CD4-positive, alpha-beta T cell treated with Interleukin-6 for 4 hours (primary cell): ENCODE measurements at places on chromosomes 16 and 17.
A peak's percentile ranks its signal among the peaks of the same experiment; 100 is the strongest.

- no peak for DNase-seq
Observed at GRCh38 chr16:50460538-50461399, 87.4 kb upstream of the NKD1 start.

GRCh38 chr16:10921536-10922327 is 20.5 kb downstream of the DEXI start:
- DNase-seq = no peak

DNA sequence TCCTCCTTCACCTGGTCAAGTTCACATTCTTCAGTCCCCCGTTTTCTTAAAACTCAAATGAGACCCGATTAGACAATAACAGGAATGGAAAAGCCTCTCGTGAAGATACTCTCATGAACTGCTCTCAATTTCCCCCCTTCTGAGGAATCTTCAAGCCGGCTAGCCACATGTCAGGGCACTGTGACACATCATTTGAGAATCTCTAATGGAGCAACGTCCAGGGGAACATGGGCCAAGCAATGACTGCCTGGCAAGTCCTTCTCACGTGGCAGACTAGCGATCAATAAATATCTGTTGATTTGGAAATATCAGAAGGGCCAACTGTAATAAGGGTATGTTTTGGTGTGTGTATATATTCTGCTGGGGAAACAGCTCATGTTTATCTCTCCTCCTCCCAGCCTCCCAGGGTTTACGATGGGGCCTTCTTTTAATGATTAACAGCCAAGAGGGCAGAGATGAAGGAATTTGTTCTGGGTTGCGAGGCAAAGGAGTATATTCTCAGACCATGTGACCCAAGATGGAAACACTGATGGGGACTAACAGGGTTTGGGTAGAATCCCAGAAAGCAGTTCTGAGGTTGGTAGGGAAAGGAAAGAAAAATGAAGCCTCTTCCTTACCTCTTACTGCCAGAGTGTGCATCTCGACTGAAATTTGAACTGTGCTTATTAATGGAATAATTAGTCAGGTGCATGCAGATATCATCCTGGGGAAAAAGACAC is 21.4 kb downstream of the TTLL6 start:
- no peak for DNase-seq

- DNase-seq = peak; percentile 51
Observed at GRCh38 chr17:45307290-45308015, 9.4 kb downstream of the MAP3K14 start.

DNA sequence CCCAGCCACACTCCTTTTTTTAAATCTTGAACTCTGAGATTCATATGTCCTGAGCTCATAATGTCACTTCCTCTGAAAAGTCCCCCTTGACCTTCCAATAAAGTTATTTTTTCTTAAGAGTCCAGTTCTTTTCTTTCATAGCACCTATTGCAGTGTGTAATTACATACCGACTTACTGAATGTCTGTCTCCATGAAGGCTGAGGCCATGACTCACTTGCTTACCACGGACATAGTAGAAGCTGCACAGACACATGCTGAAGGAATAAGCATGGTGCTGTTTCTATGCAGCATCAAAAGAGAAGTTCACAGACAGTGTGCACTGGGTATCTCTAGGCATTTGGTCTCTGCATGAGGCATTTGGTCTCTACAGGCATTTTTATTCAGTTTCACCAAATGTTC is 77.2 kb downstream of the C17orf67 start:
- DNase-seq = peak; percentile 23

GRCh38 chr17:19322129-19322505 is 40.4 kb downstream of the B9D1 start:
- DNase-seq = no peak

- no peak for DNase-seq
Observed at GRCh38 chr16:28538733-28539596, at the start of gene NUPR1. Gene NUPR1, minus strand, starts transcription at chr16:28538974. Its CDS starts 67 bp downstream, at chr16:28538907.

GRCh38 chr16:30011714-30012504 is 1.1 kb upstream of the DOC2A start:
- no peak for DNase-seq

GRCh38 chr17:8338753-8339140 is 893 bp upstream of the ODF4 start:
- no peak for DNase-seq

- DNase-seq = no peak
Observed at GRCh38 chr17:41824086-41824485, 11.3 kb downstream of the FKBP10 start.

DNA sequence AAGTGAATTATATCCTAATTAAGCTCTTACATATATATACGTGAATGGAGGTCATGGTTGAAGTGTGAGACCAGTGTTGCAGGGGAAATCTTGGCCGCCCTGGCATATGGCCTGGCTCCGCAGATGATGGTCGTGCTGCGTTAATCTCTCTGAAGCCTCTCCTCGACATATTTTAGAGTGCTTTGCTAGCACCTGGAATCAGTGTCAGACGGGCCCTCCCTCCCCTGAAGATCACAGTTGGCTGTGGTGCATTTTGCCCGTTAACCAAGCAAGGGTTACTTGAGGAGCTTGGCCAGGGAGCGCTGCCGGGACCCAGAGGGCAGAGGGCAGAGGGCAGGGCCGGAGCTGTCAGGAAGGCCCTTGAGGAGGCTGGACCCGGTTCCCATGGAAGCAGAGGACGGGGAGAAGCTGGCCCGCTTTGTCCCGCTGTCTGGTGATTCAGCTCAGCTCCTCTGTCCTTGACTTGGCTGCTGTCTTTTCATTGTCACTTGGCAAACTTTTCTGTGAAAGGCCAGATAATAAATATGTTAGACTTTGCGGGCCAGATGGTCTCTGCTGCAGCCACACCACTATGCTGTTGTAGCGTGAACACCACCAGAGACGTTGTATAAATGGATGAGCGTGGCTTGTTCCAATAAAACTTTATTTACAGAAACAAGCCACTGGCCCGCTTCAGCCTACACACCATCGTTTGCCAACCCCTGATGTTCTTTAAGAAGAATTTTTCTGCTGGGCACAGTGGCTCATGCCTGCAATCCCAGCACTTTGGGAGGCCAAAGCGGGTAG is 32.3 kb downstream of the CIBAR2 start:
- DNase-seq = no peak

DNA sequence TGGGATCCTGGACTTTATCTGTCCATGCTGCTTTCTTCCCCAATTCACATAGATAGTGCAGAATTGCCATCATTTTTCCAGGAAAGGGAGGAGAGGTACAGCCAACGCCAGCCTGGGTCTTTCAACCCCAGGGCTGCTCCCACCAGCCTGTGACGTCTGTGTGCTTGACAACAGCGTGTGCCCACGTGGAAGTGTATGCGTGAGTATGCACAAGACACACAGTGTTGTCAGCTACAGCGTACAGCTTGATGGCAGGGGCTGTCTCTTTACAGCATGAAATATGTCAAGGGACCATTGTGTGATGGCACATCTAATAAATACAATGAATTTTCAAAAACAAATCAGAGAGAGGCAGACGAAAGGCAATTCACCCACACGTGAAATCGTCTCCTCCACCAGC is 62.3 kb downstream of the GSG1L start:
- DNase-seq = no peak

GRCh38 chr17:83148317-83149028 is 69.1 kb downstream of the METRNL start:
- no peak for DNase-seq

- DNase-seq = no peak
Observed at GRCh38 chr17:47843391-47843730, 2.3 kb upstream of the SCRN2 start.

DNA sequence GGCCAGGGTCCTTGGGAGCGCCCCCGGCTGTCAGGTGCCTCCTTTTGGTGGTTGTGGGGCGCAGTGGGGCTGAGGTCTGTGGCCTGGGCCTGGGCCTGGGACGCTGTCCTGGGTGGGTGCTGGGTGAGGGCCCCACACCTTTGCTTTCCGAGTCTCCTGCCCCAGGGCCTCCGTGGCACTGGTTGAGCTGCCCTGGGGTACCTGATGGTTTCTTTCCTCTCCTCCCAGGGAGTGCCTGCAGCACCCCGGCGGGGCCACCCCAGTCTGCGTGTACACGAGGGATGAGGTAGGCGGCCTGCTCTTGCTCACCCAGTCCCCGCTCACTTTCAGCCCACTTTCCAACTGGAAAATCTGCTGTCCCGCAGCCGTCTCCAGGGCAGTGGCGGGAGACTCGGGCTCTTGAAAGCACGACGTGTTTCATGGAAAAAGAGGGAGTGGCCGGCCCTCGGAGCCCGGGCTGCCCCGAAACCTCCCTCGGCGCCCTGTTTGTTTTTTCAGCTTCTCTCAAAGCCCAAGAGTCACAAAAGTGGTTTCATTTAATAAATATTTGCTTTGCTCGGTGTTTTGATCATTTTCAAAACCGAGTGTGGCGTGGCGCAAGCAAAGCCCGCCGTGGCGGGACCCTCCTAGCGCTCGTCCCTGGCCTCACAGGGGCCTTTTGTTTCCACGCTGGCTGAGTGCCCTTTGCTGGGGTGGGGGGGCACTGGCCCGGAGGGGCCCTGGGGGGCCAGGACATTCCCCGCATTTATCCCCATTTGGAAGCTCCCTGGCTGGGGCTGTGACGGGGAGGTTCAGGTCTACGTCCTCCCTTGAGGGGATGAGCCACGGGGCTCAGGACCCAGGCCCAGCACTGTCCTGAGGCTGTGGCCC is 17.4 kb downstream of the ASPSCR1 start:
- no peak for DNase-seq

DNA sequence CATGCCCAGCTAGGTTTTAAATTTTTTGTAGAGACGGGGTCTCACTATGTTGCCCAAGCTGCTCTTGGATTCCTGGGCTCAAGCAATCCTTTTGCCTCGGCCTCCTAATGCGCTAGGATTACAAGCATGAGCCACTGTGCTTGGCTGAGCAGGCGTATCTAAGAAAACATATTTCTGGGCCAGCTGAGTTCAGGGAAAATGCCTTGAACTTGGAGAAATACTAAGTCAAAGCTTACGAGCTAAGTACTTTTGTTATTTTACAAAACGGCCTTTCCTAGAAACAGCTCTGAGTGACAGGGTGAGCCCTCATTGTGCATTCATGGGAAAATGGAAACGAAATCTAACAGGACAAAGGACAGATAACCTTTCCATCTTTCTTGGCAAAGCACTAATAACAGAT is 24.7 kb downstream of the DNAI2 start:
- DNase-seq = no peak

DNA sequence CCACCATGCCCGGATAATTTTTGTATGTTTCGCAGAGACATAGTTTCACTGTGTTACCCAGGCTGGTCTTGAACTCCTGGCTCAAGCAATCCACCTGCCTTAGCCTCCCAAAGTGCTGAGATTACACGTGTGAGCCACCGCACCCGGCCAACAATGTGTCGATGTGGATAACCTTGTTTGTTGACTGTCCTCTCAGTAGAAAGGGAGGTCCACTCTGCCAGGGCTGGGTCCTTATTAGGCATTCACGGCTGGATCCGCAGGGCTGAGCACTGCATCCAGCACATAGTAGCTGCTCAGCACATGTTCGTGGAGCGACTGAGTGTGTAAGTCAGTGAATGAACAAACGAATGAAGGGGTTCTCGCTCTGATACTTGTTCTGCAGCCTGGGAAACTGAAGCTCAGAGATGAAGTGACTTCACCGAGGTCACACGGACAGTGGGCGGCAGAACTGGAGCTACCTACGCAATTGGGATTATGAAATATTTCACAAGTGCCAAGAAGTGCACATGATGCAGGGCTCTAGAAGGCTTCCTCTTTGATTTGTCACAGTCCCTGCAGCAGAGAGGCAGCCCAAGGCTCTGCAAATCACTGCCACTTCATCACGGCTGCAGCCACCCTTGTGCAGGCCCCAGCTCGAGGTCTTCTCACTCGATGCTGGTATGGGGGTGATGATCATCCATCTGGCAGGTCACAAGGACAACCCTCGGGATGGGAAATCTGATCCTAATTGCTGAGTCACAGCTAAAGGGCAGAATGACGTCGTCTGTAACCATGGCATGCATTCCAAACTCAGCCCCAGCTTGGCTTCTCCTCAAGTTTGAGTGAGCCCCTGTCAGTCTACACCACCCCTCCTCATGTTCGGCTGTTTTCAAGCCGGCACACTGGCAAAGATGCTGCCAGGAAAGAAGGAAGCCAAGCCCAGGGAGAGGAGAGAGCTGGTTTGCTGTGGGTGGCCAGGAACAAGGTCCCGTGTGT is 28.0 kb upstream of the SNN start:
- no peak for DNase-seq

- no peak for DNase-seq
Observed at GRCh38 chr16:85996843-85997242, 97.9 kb downstream of the IRF8 start.

- DNase-seq = no peak
Observed at GRCh38 chr16:86510465-86511261, at the start of gene FOXF1. Gene FOXF1, plus strand, starts transcription at chr16:86510527. Its CDS starts 43 bp downstream, at chr16:86510570.

- no peak for DNase-seq
Observed at GRCh38 chr16:69239851-69240250, 52.9 kb downstream of the SNTB2 start.

DNA sequence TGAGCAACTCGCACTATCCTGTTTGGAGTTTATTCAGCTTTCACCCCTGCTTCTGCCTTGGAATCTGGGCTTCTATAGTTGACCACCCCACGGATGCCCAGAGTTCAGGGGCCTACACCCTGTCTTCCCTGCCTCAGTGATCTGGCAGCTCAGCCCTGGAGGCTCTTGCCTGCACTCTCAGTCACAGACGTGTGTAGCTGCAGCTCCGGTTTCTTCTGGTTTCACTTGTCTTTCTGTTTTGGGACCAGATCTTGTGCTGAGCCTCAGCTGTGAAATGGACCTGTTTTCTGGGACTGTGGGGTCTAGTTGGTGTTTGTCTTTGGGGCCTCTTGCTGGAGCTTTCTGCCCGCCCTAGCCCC is 5.8 kb downstream of the GPT2 start:
- no peak for DNase-seq

DNA sequence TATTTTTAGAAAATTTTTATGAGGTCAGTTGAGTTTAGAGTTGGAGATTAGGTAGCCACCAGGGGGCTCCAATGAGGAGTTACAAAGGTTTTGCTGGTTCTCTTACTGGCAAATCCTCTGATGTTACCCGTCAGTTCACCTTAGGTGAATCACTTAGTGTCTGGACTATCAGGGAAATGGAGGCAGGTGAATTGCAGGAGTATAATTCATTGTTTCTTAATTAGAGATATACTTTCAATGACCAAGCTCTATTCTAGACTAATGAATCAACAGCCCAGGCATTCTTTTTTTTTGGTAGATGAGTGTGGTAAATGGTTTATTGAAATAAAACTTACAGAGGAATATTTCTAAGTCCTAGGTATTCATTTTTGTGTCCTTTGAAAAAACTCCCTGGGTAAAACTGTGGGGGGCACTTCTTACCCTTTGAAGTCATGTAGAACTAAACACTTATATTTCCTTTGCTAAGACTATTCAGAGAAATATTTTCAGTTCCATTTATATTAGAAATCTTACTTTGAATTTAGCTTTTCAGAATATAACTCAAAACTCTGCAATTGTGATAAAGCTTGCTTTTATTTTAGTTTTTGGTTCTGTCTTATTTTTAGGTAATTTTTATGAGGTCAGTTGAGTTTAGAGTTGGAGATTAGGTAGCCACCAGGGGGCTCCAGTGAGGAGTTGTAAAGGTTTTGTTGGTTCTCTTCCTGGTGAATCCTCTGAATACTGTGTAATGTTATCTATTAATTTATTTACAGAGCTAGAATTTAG is 17.7 kb downstream of the PSMD11 start:
- peak; percentile 79 for DNase-seq
